NCI-H524 treated with DMSO at 0.1 percent for 48 hours (cell line): ENCODE measurements at places on chromosomes 13 and 19.

DNA sequence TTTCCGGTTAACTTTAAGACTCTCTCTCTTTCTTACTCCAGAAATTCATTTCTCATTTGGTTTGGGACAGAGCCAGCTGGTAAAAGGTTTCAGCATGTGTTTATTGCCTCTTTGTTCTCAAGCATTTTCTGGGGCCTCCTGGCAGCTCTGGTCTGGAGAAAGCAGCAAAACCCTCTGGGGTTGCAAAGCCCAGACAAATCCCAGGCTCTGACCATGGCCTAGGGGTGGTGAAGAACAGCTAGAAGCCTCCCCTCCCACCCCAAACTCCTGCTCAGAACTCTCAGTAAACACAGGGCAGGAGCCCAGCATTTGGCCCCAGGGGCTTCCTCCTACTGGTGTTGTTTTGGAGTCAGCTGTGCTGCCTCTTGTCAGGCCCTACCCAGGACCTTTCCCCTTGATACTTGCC, 124.2 kb upstream of the SERP2 start:
- no peak for DNase-seq

DNA sequence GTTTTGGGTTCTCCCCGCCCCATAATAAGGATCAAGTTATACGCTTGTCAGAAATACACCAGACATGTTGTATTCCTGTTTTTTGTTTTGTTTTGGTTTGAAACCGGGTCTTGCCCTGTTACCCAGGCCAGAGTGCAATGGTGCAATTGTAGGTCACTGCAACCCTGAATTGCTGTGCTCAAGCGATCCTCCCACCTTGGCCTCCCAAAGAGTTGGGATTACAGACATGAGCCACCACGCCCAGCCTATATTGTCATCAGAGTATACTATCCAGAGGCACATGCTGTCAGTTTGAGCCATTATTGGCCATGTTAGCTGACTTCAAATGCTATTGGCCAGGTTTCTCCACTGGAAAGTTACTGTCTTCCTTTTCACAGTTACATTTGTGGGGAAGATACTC, 9.8 kb downstream of the SAFB start:
- no peak for DNase-seq

DNA sequence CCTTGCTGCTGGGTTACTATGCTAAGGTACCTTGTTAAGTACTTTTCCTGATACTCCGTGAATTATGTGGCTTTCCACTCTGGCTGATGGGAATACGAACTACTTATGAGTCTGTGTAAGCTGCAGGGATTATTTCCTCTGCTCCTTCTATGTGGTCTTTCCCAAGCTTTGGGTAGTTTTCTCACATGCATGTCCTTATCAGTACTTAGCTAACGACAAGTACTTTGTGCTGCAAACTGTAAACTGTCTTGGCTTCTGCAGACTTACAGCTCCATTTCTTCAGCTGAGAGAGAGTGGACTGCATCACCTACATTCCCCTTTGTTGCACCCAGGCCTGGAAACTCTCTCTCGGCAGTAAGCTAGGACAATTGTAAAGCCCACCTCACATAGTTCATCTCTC, 76.6 kb downstream of the FGF9 start:
- DNase-seq = no peak

DNA sequence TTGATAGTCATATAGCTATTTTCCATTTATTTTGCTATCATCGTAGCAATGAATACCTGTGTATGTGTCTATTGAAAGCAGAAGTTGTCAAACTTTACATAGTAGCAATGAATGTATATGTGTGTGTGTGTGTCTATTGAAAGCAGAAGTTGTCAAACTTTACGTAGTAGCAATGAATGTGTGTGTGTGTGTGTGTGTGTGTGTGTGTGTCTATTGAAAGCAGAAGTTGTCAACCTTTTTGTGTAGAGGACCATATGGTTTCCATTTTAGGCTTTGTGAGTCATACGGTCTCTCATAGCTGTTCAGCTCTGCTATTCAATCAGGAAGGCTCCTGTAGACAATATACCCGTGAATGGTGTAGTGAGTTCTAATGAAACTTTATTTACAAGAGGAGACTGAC, 20.8 kb downstream of the NLRP4 start:
- no peak for DNase-seq

DNA sequence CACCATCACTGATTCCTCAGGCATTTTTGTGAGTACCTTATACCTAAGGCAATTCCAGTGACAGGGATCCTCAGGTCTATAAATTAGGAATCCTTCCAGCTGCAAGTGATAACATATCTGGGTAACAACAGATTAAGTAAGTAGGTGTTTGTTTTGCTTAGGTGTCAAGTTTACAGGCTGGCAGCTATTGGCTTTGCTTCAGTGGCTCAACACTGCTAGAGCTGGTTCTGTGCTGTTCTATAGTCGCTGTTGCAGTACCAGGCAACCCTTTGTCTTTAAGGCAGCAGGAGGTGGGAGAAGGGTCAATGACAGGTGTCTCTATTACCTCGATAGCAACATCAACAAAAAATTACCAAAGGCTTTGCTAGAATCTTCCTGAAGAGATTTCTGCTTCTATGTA, 27.0 kb downstream of the SLC10A2 start:
- no peak for DNase-seq

DNA sequence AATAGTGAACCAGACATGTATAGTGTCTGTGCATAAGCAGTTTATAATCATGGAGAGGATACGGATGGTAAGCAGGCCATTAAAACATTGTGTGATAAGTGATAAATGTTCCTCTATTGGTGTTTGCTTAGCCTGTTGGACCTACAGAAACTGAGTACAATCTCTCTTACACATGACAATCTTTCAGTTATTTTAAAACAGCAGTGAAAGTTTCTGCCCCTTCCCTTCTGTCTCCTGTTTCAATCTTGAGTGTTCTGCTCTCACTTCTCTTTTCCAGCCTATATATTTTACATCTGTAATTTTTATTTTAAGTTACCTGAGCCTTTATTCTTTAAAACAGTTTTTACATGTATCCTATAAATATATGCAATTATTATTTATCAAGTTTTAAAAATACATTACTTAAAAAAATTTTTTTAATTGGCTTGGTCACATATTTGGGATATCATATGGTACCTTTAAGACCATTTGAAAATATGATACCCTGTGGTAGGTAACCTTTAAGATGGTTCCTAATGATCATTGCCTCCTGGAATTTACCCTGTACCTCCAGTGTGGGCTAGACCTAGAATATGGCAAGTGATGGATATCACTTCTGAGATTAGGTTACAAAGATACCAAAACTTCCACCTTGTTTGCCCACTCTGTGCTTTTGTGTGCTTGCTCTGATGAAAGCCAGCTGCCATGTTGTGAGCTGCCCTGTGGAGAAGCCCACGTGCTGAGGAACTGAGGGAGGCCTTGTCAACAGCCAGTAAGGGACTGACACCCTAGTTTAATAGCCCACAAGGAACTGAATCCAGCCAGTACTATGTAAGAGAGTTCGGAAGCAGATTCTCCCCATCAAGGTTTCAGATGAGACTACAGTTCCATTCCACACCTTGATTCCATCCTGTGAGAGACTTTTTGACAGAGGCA, 99.3 kb downstream of the DHRS12 start:
- DNase-seq = no peak
